H1 (cell line): ENCODE measurements at places on chromosomes 4 and X.

- no peak for DNase-seq
These were observed 18.7 kb downstream of the SGMS2 start for GRCh38 chr4:107843391-107843790.

- no peak for DNase-seq
These were observed 173.8 kb downstream of the CAMK2D start for GRCh38 chr4:113587640-113588275.

GRCh38 chr4:122899682-122900081 lies 22.7 kb downstream of the NUDT6 start:
- DNase-seq: no peak

GRCh38 chr4:146564492-146564891 lies 42.8 kb upstream of the SLC10A7 start:
- no peak for DNase-seq
